ENCODE measurements at places on chromosomes 16 and 17. TPM values are rescaled to one million over a fixed set of nuclear protein-coding genes. Genes with fewer than 3 reads are reported as not detected.

RNF157 gene
- total RNA-seq: 0.83 TPM

BEAN1 gene
- not detected for total RNA-seq

EPN2 gene
- total RNA-seq: 19.4 TPM

DCXR gene
- 36.6 TPM for total RNA-seq

VASN gene
- 10.3 TPM for total RNA-seq

CX3CL1 gene
- total RNA-seq: under 0.01 TPM

ADAM11 gene
- total RNA-seq: 0.28 TPM

SLC12A3 gene
- total RNA-seq: not detected

ST3GAL2 gene
- 16.4 TPM for total RNA-seq

CA5A gene
- total RNA-seq: not detected

KRTAP2-3 gene
- total RNA-seq: 1.4 TPM

VWA3A gene
- not detected for total RNA-seq

NTHL1 gene
- 28.1 TPM for total RNA-seq

DNAAF8 gene
- 0.54 TPM for total RNA-seq

MRM1 gene
- 2.2 TPM for total RNA-seq

NOD2 gene
- not detected for total RNA-seq

AOC3 gene
- not detected for total RNA-seq

PRSS53 gene
- 0.72 TPM for total RNA-seq

USP32 gene
- total RNA-seq: 48.6 TPM

KCNH4 gene
- total RNA-seq: not detected

MAPT gene
- total RNA-seq: under 0.01 TPM

CCL14 gene
- not detected for total RNA-seq

COASY gene
- total RNA-seq: 10.6 TPM

STAC2 gene
- total RNA-seq: not detected

RHBDF2 gene
- 1.3 TPM for total RNA-seq

SLC5A2 gene
- total RNA-seq: not detected

CD300LG gene
- total RNA-seq: not detected

PRSS33 gene
- not detected for total RNA-seq

FAM117A gene
- total RNA-seq: 0.72 TPM

TBC1D3I gene
- total RNA-seq: not detected

PPP1R1B gene
- total RNA-seq: not detected

PRCD gene
- total RNA-seq: not detected

IRX3 gene
- total RNA-seq: not detected

TAC4 gene
- not detected for total RNA-seq

SPATA32 gene
- under 0.01 TPM for total RNA-seq

STX1B gene
- 3.9 TPM for total RNA-seq

SPATA2L gene
- 4.8 TPM for total RNA-seq

PRDM7 gene
- total RNA-seq: not detected

CCL16 gene
- not detected for total RNA-seq

MYH10 gene
- 102 TPM for total RNA-seq

SGCA gene
- not detected for total RNA-seq

IQCK gene
- 5.4 TPM for total RNA-seq

HAS3 gene
- 0.28 TPM for total RNA-seq

TMEM220 gene
- total RNA-seq: 1.1 TPM

TPSD1 gene
- total RNA-seq: not detected

SSTR5 gene
- not detected for total RNA-seq

CA7 gene
- not detected for total RNA-seq

IRX5 gene
- total RNA-seq: not detected

C16orf89 gene
- total RNA-seq: not detected

TP53TG3 gene
- total RNA-seq: not detected

MMP28 gene
- 0.18 TPM for total RNA-seq

KRT15 gene
- total RNA-seq: 3.6 TPM

PRAC2 gene
- not detected for total RNA-seq

TLK2 gene
- 42.2 TPM for total RNA-seq

TLCD2 gene
- total RNA-seq: 0.83 TPM

WNT9B gene
- total RNA-seq: not detected

DPEP2 gene
- not detected for total RNA-seq

WSCD1 gene
- total RNA-seq: not detected

EVI2A gene
- 0.90 TPM for total RNA-seq

MT1H gene
- not detected for total RNA-seq
